ENCODE measurements at places on chromosomes 16 and 17. TPM values are rescaled to one million over a fixed set of nuclear protein-coding genes. Genes with fewer than 3 reads are reported as not detected.

- no peak for DNase-seq
These were observed 10.3 kb downstream of the MMP2 start for GRCh38 chr16:55489119-55489955.

DNA sequence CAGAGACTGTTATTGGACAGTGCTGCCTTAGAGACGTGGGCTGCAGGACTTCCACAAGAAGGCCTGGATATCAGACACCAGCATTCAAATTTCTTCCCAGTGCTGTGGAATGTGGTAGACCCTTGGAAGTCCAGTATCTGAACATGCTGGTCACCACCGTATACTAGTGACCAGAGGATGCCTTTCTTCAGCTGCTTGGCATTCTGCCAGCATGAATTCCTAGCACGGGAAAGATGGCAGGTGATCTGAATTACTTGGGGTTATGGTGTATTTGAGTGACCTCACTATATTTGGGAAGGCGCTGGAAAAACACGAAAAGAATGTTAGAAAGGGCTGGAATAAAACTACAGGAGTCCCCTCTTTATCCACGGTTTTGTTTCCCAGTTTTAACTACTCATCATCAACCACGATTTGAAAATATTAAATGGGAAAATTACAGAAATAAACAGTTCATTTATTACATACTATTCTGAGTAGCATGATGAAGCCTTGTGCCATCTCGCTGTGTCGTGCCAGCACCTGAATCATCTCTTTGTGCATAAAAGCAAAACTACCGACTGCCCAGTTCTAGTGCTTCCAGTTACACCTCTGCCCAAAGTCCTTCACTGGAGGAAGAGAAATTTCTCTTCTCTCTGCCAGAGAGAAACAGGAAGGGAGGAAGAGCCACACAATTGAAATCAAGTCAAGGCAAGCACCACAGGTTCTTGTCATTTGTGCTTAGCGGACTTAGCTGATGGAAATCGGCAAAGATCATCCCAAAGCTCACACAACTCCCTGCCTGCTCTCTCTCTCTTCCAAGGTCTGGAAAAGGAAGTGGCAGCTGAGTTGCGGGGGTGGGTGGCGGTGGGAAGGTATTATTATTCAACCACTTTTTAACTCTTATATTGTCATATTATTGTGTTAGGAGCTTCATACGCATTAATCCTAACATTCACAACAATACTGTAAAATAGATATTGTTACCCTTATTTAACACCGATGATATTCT, 1.4 kb upstream of the CHST4 start:
- no peak for DNase-seq

ZNF688 gene
- 13.5 TPM for total RNA-seq

DNA sequence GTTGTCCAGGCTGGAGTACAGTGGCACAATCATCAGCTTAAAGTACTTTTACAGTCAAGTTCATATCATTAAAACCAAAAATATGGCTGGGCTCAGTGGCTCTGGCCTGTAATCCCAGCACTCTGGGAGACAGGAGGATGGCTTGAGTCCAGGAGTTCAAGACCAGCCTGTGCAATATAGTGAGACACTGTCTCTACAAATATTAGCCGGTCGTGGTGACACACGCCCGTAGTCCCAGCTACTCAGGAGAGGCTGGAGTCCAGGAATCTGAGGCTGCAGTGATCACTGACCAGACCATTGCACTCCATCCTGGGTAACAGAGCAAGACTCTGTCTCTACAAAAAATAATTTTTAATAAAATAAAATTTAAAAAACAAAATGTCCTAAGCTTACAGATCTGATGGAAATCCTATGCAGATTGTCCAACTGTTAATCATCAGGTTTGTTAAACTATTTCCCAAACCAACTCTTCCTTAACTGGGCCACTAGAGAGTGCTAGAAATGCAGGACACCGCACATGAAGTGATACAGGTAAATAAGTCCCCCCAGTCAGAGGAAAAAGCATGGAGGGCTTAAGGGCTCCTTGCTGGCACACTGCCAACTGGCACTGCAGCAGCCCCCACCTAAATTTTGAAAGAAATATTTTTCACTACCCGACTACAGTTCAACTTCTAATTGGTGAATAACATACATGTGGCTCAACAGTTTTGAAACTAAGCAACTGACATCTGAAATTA, 2.8 kb downstream of the USP22 start:
- no peak for DNase-seq

GRCh38 chr17:66985338-66986237, 21.1 kb downstream of the CACNG4 start:
- no peak for DNase-seq

MPP2 gene
- 14.2 TPM for total RNA-seq

NXPH3 gene
- 4.3 TPM for total RNA-seq

Measured in heart right ventricle (tissue), 16 donors.